Prostate gland (tissue), 2 donors: ENCODE measurements at places on chromosomes 3 and 15.

DNA sequence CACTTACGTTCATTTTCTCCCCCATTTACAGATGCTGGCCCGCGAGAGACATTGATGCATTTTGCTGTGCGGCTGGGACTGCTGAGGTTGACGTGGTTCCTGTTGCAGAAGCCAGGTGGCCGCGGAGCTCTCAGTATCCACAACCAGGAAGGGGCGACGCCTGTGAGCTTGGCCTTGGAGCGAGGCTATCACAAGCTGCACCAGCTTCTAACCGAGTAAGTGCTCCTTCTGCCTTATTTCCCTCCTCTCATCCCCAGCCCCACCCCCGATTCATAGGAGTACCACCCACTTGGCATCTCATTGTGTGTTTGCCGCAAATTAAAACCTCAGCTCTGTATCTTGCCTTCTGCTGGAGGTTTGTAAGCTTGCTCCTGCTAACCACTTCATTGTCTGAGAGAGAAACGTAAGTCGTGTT, 163.3 kb downstream of the AKAP13 start:
- H3K27ac ChIP-seq = peak overlapping the region; percentile 67
- no peaks in the 10 kb centered on the region for H3K4me1 ChIP-seq
- no peaks in the 10 kb centered on the region for H3K27me3 ChIP-seq
- peak; percentile 83 for DNase-seq
- no peaks in the 10 kb centered on the region for H3K36me3 ChIP-seq

DNA sequence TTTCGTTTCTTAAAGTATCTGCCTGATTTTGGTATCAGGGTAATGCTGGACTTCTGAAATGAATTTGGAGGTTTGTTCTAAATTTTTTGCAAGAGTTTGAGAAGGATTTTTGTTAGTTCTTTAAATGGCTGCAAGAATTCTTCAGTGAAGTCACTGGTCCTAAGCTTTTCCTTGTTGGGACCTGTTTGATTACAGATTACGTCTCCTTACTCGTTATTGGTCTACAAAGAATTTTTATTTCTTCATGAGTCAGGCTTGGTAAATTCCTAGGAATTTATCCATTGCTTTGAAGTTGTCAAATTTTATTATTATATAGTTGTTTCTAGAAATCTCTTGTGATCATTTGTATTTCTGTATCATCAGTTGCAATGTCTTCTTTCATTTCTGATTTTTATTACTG, 196.0 kb downstream of the DPH6 start:
- H3K36me3 ChIP-seq = no peaks in the 10 kb centered on the region
- H3K4me1 ChIP-seq = no peaks in the 10 kb centered on the region
- no peaks in the 10 kb centered on the region for H3K27me3 ChIP-seq
- no peak for DNase-seq
- no peak overlapping the region for H3K27ac ChIP-seq

GRCh38 chr15:45392584-45392855, 14.2 kb upstream of the GATM start:
- H3K4me1 ChIP-seq = no peaks in the 10 kb centered on the region
- no peak overlapping the region for H3K4me3 ChIP-seq
- no peak overlapping the region for H3K27ac ChIP-seq
- DNase-seq = no peak
- H3K36me3 ChIP-seq = no peaks in the 10 kb centered on the region

DNA sequence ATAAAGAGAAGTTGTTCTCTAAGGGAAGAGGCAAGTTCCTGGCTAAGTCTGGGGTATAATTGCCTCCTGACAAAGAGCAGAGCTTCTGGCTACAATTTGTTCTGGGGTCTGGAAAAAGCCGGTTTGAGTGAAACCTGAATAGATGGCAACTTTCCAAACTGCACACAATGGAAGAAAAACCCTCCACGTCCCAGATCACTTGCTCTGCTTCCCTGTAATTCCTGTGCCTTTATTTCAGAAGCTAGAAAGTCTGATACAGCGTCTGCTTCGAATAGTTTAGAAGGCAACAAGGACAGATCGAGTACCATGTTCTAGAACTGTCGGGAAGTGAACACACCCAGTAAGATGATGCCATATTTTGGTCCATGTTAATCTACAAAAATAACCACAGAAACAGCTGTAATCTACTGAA, 1.6 kb upstream of the WDR82 start:
- H3K27ac ChIP-seq = peak overlapping the region; percentile 96
- no peaks in the 10 kb centered on the region for H3K27me3 ChIP-seq
- no peak for DNase-seq
- no peaks in the 10 kb centered on the region for H3K36me3 ChIP-seq
- H3K4me1 ChIP-seq = no peaks in the 10 kb centered on the region
- no peak overlapping the region for H3K4me3 ChIP-seq

DNA sequence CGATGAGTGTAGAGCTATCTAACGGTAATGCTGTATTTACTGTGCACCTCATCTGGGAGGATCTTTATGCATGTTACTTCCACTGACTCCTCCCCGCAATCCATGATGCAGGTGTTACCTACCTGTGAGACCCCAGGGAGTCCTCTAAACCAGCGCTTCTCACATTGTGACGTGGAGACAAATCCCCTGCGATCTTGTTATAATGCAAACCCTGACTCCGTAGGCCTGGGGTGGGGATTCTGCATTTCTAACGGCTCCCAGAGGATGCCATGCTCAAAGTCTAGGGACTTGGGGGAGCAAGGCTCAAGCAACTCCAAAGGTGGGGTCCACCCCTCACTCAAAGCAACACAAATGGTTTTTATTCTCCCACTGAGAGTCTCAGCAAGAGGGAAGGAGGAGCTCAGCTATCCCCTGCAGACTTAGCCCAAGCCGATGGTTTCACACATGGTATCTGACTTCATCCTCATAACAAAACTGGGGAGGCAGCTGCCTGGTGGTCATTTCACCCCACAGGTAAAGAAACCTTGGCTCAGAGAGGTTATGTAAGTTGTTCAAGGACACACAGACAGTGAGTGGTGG, 63.6 kb downstream of the PCSK6 start:
- DNase-seq = no peak
- no peaks in the 10 kb centered on the region for H3K27me3 ChIP-seq
- H3K4me3 ChIP-seq = no peak overlapping the region
- H3K36me3 ChIP-seq = no peaks in the 10 kb centered on the region
- H3K27ac ChIP-seq = no peak overlapping the region
- H3K4me1 ChIP-seq = no peaks in the 10 kb centered on the region

GRCh38 chr15:84967380-84967779, 14.3 kb upstream of the PDE8A start:
- no peaks in the 10 kb centered on the region for H3K36me3 ChIP-seq
- H3K4me3 ChIP-seq = no peak overlapping the region
- no peak overlapping the region for H3K27ac ChIP-seq
- no peaks in the 10 kb centered on the region for H3K27me3 ChIP-seq
- DNase-seq = no peak
- H3K4me1 ChIP-seq = no peaks in the 10 kb centered on the region

GRCh38 chr15:57611938-57612337, 20.2 kb downstream of the MYZAP start:
- no peaks in the 10 kb centered on the region for H3K36me3 ChIP-seq
- H3K4me1 ChIP-seq = peaks cover 15% of the 10 kb centered on the region
- no peak overlapping the region for H3K4me3 ChIP-seq
- H3K27me3 ChIP-seq = no peaks in the 10 kb centered on the region

- H3K4me1 ChIP-seq = no peaks in the 10 kb centered on the region
- no peak overlapping the region for H3K4me3 ChIP-seq
- no peak overlapping the region for H3K27ac ChIP-seq
- no peaks in the 10 kb centered on the region for H3K27me3 ChIP-seq
- DNase-seq = no peak
- no peaks in the 10 kb centered on the region for H3K36me3 ChIP-seq
Measured at GRCh38 chr3:107458871-107459270, 63.9 kb upstream of the BBX start.

DNA sequence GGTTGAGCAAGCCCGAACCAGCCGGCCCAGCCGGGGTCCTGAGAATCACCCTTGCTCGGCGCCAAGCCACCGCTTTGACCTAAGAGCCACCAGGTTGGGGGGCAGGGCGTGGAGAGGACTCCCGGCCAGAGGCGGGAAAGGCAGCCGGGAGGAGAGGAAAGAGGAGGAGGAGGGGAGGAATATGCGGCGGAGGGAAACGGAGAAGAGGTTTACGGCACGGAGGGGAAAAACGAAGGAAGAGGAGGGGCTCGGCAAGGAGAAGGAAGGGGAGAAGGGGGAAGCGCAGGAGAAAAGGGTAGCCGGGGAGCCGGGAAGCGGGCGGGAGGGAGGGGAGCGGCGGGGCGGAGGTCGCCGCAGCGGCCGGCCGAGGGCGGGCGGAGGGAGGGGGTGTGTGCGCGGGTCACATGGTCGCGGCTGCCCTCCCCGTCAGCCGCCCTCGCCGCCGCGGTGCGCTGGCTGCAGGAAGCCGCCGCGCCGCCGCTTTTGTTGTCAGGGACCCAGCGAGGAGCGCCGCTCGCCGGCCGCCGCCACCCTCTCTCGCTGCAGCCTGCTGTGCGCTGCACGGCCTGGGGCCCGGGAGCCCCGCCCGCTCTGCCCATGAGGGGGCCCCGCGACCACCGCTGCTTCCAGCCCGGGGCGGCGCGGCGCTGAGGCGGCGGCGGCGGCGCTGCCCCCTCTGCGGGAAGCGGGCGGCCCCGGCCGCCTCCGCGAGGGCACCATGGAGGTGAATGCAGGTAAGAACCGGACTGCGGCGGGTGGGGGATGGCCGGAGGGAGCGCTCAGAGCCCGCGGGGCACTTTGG, at the start of gene NR1D2:
Gene NR1D2, plus strand, starts transcription at position 426 of the 802 bp plus-strand sequence. Its CDS starts 293 bp downstream, at position 719.
- peaks cover 8% of the 10 kb centered on the region for H3K4me1 ChIP-seq
- no peaks in the 10 kb centered on the region for H3K27me3 ChIP-seq
- H3K36me3 ChIP-seq = no peaks in the 10 kb centered on the region
- peak within 1 kb of the TSS; percentile 96 for H3K27ac ChIP-seq
- DNase-seq = peak; percentile 83

DNA sequence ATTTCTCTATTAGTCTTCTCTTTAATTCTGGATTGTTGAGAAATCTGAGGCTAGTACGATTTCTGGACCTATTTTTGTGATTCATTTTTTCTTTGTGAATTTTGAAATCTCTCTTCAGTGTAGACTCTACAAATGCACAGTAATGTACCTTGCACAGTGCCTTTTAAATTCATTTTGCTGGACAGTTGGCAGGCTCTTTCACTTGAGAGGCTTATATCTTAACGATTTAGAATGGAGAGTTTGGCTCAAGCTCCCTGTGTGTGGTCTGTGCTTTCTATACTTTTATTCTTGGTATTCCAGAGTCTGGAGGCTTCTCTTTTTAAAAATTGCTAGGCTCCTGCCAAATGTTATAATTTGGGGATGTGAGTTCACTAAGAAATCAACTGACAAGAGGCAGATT, 8.8 kb downstream of the CRYBG3 start:
- no peaks in the 10 kb centered on the region for H3K4me1 ChIP-seq
- H3K27me3 ChIP-seq = no peaks in the 10 kb centered on the region
- no peak for DNase-seq

DNA sequence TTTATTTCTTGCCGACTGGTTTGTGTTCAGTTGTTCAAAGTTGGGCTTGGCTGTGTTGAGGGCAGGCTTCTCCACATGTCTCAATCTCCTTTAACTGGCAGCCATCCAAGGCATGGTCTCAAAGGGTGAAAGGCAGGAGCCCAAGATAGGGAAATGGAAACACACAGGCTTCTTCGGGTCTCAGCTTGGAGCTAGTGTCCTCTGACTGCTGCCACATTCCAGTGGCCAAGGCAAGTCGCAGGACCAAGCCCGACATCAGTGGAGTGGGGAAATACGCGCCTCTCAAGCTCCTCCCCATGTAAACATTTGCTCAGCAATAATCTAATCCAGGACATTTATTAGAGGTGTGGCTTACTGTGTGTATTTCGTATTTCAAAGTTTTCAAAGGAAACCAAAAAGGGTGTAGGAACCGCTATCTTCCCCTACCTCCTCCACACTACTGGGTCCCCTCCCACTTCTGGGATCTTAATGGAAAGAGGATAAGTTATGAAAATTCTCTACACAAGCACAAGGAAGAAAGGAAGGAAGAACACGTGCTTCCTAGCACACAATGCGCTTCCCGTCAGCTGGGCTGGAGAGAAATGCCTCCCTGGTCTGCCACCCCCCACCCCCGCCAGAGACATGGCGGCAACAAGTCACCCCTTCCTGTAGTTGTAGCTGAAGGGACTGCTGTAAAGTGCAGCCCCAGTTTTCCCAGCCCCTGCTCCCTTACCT, 181.7 kb downstream of the FAM43A start:
- H3K36me3 ChIP-seq = no peaks in the 10 kb centered on the region
- DNase-seq = peak; percentile 67
- peaks cover 27% of the 10 kb centered on the region for H3K4me1 ChIP-seq
- H3K27me3 ChIP-seq = no peaks in the 10 kb centered on the region

GRCh38 chr3:57738391-57738790, 17.7 kb upstream of the SLMAP start:
- no peak for DNase-seq
- H3K4me1 ChIP-seq = no peaks in the 10 kb centered on the region
- H3K4me3 ChIP-seq = no peak overlapping the region

GRCh38 chr15:58934114-58934447, 602 bp upstream of the SLTM start:
- no peaks in the 10 kb centered on the region for H3K4me1 ChIP-seq
- peak overlapping the region; percentile 97 for H3K27ac ChIP-seq
- H3K27me3 ChIP-seq = no peaks in the 10 kb centered on the region
- H3K36me3 ChIP-seq = no peaks in the 10 kb centered on the region

DNA sequence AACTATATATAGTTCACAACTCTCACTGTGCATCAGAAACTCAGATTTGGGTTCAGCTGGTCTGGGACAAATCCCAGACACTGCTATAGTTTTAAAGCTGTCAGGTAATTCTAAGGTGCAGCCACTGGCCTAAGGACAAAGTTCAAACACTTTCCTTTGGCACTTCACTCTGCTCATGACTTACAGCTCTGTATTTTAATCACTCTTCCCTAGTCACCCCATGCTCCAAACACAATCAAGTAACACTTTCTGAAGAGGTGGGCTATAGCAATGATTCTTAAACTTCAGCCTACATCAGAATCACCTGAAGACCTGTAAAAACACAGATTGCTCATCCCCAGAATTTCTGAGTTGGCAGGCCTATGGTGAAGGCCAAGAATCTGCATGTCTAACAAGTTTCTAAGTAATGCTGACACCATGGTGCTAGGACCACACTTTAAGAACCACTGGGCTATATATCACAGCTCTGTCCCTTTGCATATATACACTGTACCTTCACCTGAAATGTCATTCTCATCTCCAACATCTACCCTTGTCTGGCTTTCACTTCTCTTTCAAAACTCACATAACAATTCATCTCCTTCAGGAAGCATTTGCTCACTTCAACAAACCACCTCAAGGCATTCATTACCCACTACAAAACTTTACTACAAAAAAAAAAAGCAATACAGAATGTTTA, 21.4 kb downstream of the STAG1 start:
- H3K36me3 ChIP-seq = no peaks in the 10 kb centered on the region
- H3K27me3 ChIP-seq = no peaks in the 10 kb centered on the region
- H3K4me1 ChIP-seq = no peaks in the 10 kb centered on the region
- H3K4me3 ChIP-seq = no peak overlapping the region
- no peak overlapping the region for H3K27ac ChIP-seq

DNA sequence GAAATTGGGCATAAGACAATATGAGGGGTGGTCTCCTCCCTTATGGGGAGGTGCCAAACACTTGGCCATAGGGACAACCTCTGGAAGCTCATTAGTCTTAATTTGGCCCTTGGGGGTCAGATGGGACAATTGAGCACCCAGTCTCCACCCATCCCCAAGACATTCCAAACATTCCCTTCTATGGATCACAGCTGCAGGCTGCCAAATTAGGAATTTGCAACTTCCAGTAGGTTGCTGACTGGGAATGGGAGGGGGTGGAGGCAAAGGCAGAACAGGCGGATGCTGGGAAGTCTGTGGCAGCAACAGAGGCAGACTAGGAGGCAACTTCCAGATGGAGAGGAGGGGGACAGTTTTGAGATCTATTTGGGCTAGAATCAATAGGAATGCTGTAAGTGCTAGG, 1.4 kb upstream of the PDHB start:
- H3K27ac ChIP-seq = no peak overlapping the region
- DNase-seq = no peak
- peaks cover 6% of the 10 kb centered on the region for H3K36me3 ChIP-seq
- no peaks in the 10 kb centered on the region for H3K27me3 ChIP-seq
- H3K4me1 ChIP-seq = no peaks in the 10 kb centered on the region
- no peak overlapping the region for H3K4me3 ChIP-seq
